ENCODE measurements at places on chromosomes 7 and 10. TPM values are rescaled to one million over a fixed set of nuclear protein-coding genes. Genes with fewer than 3 reads are reported as not detected.

DNA sequence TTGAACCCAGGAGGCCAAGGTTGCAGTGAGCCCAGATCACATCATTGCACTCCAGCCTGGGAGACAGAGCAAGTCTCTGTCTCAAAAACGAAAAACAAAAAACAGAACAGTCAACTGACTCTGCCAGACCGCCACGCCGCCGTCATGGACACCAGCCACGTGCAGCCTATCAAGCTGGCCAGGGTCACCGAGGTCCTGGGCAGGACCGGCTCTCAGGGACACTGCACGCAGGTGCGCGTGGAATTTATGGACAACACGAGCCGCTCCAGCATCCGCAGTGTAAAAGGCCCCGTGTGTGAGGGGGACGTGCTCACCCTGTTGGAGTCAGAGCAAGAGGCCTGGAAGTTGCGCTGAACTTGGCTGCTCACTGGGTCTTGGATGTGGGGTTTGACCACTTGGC lies 470.0 kb downstream of the CALN1 start:
- DNase-seq: no peak

GRCh38 chr7:2566890-2567678 lies 8.3 kb downstream of the IQCE start:
- no peak for DNase-seq

Gene PIK3CG
- polyA plus RNA-seq: not detected

Gene XRCC2
- 14.3 TPM for polyA plus RNA-seq

Gene TRIM50
- polyA plus RNA-seq: not detected

All from A549 (cell line).